ENCODE measurements at places on chromosomes 6 and 20. TPM values are rescaled to one million over a fixed set of nuclear protein-coding genes. Genes with fewer than 3 reads are reported as not detected.

DNA sequence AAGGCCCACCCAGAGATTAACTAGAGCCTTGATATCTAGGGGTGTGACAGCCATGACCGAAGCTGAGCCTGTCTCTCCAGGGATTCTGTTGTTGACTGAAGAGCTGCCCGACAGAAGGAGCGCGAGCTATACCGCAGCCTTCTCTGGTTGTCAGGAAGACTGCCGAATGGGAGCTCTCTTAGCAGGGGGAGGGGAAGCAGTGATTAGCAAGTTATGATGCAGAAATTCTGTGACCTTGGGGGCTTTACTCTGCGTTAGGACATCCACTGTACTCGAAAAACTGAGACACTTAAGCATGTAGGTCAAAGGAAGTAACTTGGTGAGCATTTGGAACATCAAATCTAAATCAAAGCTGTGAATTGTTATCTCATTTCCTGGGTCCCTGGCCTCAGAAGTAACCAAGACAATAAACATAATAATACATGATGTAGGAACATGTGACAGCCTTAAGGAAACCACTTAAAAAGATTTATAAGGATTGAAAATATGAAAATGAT, 84.7 kb downstream of the MAP3K4 start:
- H3K4me3 ChIP-seq: no peak overlapping the region
- no peak overlapping the region for H3K27ac ChIP-seq
- H3K36me3 ChIP-seq: peaks cover 24% of the 10 kb centered on the region
- no peak for DNase-seq
- no peaks in the 10 kb centered on the region for H3K27me3 ChIP-seq
- no peaks in the 10 kb centered on the region for H3K4me1 ChIP-seq

DNA sequence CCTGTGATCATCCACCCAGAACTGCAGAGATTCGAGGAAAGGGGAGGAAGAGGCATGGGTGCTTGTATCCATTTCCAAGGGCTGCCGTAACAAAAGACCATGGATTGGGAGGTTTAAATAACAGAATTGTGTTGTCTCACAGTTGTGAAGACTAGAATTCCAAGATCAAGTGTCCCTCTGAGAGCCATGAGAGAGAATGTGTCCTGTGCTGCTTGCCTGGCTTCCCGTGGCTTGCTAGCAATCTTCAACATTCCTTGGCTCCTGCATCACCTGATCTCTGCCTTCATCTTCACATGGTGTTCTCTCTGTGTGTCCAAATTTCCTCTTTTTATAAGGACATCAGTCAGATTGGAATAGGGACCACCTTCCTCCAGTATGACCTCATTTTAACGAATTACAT, 69.8 kb downstream of the CDC40 start:
- no peak overlapping the region for H3K27ac ChIP-seq
- no peaks in the 10 kb centered on the region for H3K36me3 ChIP-seq
- DNase-seq: no peak
- no peaks in the 10 kb centered on the region for H3K27me3 ChIP-seq
- H3K4me3 ChIP-seq: no peak overlapping the region

- H3K4me1 ChIP-seq: no peaks in the 10 kb centered on the region
- no peak overlapping the region for H3K4me3 ChIP-seq
- DNase-seq: no peak
- H3K27me3 ChIP-seq: no peaks in the 10 kb centered on the region
Observed at GRCh38 chr20:25297141-25297905, 49.4 kb downstream of the PYGB start.

Gene NR2E1
- total RNA-seq: not detected

DNA sequence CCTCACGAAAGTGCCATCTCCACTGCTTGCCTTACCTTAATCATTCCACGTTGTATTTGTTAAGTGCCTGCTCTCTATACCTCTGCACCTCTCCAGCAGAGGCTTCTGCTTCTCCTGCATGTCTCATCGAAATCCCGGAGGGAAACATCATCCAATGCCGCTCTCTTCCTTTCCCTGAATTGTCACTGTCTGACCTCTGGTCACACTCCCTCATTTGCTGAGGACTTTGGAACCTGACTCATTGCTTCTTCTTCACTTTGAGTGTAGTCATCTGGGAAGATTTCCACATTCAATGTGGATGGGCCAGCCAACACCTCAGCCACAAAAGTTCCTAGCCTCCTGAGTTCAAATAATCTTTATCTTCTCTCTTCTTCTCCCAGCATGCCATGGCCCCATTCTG, 78.9 kb upstream of the BEND6 start:
- H3K27ac ChIP-seq: no peak overlapping the region
- H3K27me3 ChIP-seq: no peaks in the 10 kb centered on the region
- H3K4me1 ChIP-seq: no peaks in the 10 kb centered on the region

DNA sequence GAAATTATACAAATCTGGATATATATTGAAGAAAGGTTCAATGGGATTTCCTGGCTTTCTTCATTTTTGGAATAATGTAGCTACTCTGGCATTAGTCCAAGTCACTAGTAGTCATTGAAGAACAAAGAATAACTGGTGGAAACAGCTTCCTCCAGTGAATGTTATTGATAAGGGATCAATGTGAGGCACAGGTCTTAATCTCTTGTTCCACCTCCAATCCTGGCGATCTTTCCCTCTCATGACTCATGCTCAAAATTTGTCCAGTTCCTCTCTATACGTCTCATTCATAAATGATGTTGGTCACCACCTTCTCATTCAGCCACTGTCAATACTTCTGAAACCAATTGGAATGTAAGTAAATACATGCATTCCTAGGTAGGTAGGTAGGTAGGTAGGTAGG, 185.0 kb upstream of the BMP2 start:
- no peak for DNase-seq
- no peak overlapping the region for H3K4me3 ChIP-seq
- no peaks in the 10 kb centered on the region for H3K4me1 ChIP-seq
- no peaks in the 10 kb centered on the region for H3K36me3 ChIP-seq

Gene ADGRG6
- total RNA-seq: 57.8 TPM

Gene FAXC
- under 0.01 TPM for total RNA-seq

DNA sequence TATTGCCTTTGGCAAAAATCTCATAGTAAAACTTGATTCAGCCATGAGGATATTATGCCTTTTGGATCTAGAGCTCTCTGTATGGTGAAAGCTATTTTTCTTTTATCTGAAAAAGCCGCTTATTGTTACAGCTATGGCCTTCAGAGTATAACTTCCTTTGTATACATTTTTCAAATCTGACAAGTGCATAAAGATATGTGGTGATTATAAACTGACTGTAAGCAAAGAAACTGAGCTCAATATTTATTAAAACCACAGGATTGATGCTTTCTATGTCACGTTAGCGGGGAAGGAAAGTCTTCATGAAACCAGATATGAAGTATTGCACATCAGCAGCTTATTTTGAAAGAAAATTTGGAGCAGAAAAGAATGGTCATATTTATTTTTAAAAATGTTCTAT, 151.8 kb downstream of the THEMIS start:
- H3K4me1 ChIP-seq: no peaks in the 10 kb centered on the region
- H3K4me3 ChIP-seq: no peak overlapping the region
- H3K36me3 ChIP-seq: no peaks in the 10 kb centered on the region
- no peaks in the 10 kb centered on the region for H3K27me3 ChIP-seq
- DNase-seq: no peak

DNA sequence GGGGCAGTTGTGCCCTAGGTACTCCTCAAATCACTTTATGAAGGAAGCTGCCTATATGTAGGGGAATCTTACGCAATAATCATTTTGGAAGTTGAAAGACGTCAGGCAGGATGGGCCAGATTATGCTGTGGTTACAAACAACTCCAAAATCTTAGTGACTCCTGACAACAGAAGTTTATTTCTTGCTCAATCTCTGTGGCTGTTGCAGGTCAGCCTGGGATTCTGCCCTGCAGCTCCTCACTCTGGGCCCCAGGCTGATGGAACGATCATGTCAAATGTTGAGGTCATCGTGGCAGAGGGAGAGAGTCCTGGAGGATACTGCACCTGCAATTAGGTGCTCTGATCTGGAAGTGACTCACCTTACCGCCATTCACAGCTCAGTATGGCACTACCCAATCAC, 88.4 kb downstream of the ZDHHC14 start:
- no peaks in the 10 kb centered on the region for H3K27me3 ChIP-seq
- no peak for DNase-seq
- no peak overlapping the region for H3K27ac ChIP-seq
- H3K4me1 ChIP-seq: peaks cover 3% of the 10 kb centered on the region
- no peaks in the 10 kb centered on the region for H3K36me3 ChIP-seq
- no peak overlapping the region for H3K4me3 ChIP-seq

GRCh38 chr6:159042003-159042825, 2.6 kb downstream of the TAGAP start:
- DNase-seq: peak; percentile 57
- peak overlapping the region; percentile 38 for H3K27ac ChIP-seq
- no peaks in the 10 kb centered on the region for H3K36me3 ChIP-seq
- H3K4me1 ChIP-seq: no peaks in the 10 kb centered on the region
- no peak overlapping the region for H3K4me3 ChIP-seq

DNA sequence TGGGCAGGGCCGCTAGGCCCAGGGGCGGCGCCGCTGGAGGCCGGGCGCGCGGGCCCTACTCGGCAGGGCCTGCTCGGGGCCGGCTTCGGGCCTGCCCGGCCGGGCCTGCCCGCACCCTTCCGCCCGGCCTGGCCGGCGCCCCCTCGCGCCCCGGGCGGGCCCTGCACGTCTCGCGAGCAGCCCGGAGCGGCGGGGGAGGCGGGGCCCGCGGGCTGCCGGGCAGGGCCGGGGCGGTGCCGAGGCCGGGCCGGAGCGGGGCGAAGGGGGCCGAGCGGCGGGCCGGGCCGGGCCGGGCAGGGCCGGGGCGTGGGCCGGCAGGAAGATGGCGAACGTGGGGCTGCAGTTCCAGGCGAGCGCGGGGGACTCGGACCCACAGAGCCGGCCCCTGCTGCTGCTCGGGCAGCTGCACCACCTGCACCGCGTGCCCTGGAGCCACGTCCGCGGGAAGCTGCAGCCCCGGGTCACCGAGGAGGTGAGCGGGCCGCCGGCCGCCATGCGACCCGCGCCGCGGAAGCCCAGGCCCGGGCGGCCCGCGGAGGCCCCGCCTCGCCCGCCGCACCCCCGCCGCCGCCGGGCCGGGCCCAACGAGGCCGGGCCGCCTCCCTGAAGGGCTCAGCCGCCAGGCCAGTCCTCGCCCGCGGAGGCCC, at the start of gene NPEPL1:
TSS of gene NPEPL1 (plus strand) at position 222 of the 647 bp plus-strand sequence. CDS start at position 323, 101 bp downstream.
- H3K27ac ChIP-seq: peak within 1 kb of the TSS; percentile 65
- DNase-seq: peak; percentile 62
- no peaks in the 10 kb centered on the region for H3K27me3 ChIP-seq
- H3K4me3 ChIP-seq: peak within 1 kb of the TSS; percentile 73
- H3K36me3 ChIP-seq: peaks cover 21% of the 10 kb centered on the region
- H3K4me1 ChIP-seq: peaks cover 17% of the 10 kb centered on the region

Gene PSORS1C2
- not detected for total RNA-seq

GRCh38 chr6:32954986-32955802, 2.3 kb upstream of the HLA-DMA start:
- no peaks in the 10 kb centered on the region for H3K36me3 ChIP-seq
- H3K4me1 ChIP-seq: no peaks in the 10 kb centered on the region
- no peak overlapping the region for H3K27ac ChIP-seq
- DNase-seq: no peak
- no peaks in the 10 kb centered on the region for H3K27me3 ChIP-seq

DNA sequence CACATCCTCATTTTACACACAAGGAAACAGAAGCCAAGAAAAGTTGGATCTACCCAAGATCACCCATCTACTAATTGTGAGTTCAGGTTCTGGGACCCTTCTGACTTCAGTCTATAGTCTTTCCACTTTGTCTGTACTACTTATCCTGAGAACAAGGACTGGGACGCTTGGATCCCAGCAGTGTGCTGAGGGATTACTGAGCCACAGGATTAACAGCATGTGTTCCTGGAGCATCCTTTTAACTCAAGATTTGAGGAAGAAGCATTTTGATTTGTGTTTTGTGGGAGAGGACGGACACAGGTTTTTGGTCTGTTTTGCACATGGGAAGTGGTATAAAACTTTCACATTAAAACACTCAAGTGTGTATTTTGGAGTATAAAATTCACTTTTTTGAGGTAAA, 4.4 kb downstream of the ENPP4 start:
- H3K4me1 ChIP-seq: peaks cover 2% of the 10 kb centered on the region
- H3K27ac ChIP-seq: no peak overlapping the region
- H3K4me3 ChIP-seq: no peak overlapping the region
- no peaks in the 10 kb centered on the region for H3K36me3 ChIP-seq
- no peaks in the 10 kb centered on the region for H3K27me3 ChIP-seq

DNA sequence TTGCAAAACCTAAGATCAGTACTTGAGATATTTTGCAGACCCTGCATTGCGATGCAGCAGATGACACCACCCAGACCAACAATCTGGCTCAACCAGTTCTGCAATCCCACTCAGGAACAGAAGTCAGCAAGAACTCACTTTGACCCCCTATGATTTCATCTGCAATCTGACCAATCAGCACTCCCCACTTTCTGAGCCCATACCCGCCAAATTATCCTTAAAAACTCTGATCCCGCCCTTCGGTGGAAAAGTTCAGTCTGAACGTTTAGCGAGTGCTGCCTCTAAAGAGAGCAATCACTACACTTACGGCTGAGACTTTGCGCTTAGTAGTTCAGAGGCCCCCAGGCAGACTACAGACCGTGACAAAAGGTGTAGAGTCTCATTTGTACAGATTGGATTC, 17.3 kb upstream of the KIAA1586 start:
- H3K27ac ChIP-seq: no peak overlapping the region
- H3K4me3 ChIP-seq: no peak overlapping the region

DNA sequence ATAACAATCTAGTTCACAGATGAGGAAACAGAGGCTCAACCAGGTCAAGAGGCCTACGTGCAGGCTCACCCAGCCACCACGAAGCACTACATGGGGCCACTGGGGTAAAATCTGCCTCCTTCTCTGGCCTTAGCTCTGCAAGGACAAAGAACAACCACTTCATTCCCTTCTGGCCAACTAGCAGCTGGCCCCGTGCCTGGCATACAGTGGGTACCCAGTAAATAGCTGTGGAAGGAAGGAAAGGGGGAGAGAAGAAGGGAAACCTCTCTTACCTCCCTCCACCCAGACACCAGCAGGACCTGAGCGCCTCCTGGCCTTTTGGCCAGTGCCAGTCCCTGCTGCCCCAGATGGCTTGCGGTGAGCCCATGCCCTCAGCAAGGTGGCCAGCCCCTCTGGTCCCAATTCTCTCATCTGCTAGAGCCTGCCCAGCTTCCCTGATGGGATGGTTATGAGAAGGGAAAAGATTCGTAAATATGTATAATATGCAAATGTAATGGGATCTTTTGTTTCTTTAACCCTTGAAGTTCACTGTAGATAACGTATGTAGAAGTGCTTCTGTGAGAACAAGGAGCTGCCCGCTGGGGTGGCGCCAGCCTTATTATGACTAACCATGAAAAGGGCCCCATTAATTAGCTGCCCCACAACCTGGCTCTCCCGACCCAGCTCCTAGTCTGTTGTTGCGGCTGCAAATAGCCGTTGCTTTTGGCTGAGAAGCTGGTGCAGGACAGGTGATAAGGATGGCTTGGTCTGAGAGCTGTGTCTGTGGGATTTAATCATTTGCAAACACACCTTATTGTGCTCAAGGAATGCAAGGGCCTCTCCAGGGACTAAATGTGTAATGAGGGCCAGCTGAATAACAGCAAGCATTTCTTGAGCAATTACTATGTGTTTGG, 62.0 kb downstream of the DLGAP4 start:
- no peak for DNase-seq
- no peaks in the 10 kb centered on the region for H3K27me3 ChIP-seq
- no peaks in the 10 kb centered on the region for H3K4me1 ChIP-seq
- H3K27ac ChIP-seq: no peak overlapping the region
- no peak overlapping the region for H3K4me3 ChIP-seq

GRCh38 chr6:121285041-121285440, 49.2 kb downstream of the TBC1D32 start:
- no peak for DNase-seq
- H3K4me1 ChIP-seq: no peaks in the 10 kb centered on the region

Data from liver (tissue), 10 donors.